GM12878 (cell line): ENCODE measurements at places on chromosomes 6 and 20.

- DNase-seq, result no peak
Measured at GRCh38 chr20:22829356-22829755, 205.8 kb upstream of the SSTR4 start.

- DNase-seq, result no peak
Measured at GRCh38 chr20:51700809-51701285, 67.3 kb downstream of the ATP9A start.

DNA sequence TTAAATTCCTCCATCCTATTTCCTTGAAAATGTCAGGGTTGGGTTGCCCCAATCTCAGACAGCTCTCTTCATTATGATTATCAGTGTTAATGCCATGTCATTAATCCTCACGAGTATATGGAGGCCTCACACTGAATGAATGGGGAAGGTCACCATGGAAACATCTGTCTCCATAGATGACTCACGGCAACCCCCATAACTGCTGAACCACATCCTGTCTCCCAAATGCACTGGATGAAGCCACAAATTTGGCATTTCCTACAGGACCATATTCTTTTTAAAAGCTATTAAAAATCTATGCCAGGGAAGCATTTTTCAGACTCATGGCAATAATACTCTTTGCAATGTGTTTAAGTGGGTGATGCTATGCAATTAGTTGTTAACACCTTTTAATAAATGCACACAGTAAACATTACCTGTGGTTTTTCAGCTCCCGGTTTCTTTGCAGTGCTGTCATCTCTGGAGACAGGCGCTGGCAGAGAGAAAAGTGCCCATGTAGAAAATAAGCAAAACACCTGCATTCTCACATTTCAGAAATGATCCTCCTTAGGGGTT, 80.1 kb upstream of the PTPRK start:
- DNase-seq, result peak; percentile 11

GRCh38 chr6:43078691-43079090, 2.6 kb downstream of the PTK7 start:
- no peak for DNase-seq

- DNase-seq, result no peak
Measured at GRCh38 chr6:157079771-157080170, 243.5 kb downstream of the TMEM242 start.

DNA sequence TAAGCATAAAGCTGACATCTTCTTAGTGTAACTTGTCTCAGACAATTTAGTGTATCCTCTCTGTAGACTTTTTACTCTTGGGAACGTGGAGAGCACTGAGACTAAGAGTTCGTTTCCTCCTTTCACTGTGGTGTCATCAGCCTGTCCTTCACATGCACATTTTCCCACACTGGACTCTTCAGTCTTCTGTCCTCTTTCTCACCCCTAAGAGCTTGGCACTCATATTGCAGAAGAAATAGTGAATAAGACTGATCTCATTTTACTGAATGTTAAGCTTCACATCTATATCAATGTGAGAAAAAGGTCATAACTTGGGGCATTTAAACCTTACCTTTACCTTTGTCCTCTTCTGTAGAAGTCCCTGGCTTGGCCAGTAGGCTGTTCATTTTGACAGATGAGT, 25.6 kb downstream of the FUCA2 start:
- DNase-seq, result no peak

DNA sequence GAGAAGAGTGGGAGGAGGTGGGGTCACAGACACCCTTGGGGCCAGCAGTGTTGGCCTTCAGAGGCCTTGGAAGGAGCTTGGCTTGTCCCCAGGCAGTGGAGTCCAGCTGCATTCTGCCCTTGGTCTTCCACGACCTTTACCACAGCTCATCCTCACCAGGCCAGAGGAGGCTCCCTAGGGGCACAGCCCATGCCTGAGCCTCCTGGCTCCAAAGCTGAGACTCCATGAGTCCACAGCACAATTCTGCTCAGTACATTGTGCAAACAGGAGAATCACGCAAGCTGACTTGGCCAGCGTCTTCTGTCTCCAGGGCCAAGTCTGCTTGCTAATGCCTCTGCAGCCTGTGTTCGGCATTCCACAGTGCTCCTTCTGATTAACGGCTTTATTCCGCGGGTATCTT, 337.2 kb downstream of the SMOC2 start:
- no peak for DNase-seq

GRCh38 chr6:154792761-154793160, 59.5 kb downstream of the SCAF8 start:
- no peak for DNase-seq

DNA sequence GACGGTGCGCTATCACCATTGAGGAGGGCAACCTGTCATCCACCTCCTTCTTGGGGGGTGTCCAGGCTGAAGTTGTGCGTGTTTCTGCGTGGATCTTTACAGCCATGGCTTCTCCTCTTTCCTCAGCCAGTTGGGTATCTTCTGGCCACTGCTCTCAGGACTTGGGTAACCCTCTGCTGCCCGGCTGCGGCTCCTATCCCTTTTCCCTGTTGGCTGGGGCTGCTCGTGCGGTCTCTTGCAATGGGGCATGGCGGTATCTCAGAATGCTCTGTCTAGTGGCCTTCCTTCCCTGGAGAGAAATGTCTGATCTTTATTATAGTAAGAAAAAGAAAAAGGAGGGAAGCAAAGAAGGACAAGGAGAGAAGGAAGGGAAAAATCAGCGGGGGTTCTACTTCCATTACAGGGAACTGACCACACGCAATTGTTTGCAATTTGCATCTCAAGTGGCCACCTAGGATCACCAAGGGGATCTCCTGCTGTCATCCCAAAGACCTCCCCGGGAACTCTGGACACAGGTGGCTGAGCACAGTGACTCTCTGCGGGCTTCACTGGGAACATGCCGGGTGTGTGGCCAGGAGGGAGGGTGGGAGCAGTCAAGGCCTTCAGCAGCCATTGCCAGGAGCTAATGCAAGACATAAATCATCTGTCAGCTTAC, 60.8 kb downstream of the NPEPL1 start:
- DNase-seq, result no peak

GRCh38 chr6:45757443-45758130, 258.1 kb downstream of the CLIC5 start:
- DNase-seq, result no peak

DNA sequence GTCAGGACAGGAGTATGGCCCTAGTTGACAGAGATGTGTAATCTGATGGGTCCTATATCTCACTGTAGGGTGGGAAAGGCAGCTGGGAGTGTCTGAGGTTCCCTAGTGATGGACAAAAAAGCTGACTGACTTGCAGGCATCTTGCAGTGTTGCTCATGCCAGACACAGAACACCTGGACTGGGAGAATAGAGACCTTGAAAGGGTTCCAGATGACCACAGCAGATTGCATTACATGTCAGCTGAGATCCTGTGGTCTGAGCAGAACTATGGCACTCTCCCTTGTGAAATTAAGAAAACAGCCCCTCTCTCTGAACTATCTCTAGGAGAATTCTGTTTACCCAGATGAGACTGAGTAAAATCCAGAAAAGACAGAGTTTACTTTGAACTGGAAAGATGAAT, 212.6 kb upstream of the MAN1A1 start:
- DNase-seq, result no peak

GRCh38 chr20:5767493-5768098, 17.4 kb downstream of the SHLD1 start:
- DNase-seq, result no peak

DNA sequence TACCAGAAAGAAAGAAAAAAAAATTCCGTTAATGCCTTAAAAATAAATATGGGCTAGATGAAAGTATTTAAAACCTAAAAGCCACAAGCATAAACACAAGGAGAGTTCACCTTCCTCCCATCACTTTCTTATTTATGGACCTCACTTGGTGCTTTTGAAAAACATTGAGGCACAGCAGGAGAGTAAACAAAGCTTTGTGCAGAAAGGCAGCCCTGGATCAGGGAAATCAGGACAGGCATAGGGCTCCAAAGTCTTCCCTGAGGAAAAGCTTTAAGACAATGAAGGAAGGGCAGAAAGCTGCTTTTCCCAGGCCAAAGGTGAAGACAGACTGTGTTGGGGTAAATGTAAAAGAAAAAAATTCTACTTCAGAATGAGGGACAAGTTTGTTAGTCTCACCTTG, 207.9 kb downstream of the CLVS2 start:
- DNase-seq, result no peak

GRCh38 chr20:58012731-58013510, 215.5 kb downstream of the ANKRD60 start:
- DNase-seq, result no peak

DNA sequence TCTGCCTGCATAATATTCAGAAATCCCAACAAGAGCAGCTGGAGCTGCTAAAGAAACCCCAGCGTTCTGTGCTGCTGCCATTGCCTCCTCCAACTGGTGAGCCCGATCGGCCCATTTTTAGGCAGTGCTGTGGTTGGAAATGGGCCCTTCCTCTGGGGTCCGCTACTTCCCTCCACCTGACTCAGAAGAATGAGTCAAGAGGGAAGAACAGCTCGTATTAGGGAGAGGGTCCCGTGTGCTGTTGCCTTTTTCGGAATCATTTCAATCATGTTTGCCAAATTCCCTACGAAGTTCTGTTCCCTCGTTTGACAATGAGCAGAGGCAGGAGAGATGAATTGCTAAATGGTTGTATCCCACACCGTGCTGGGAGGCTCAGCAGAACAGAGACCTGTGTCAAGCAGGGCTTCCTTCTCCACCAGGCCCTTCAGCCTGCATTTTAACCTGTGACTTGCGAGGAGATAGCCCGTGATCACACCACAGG, 38.4 kb downstream of the THBS2 start:
- no peak for DNase-seq

- DNase-seq, result no peak
Measured at GRCh38 chr6:1584996-1585668, 24.6 kb upstream of the FOXC1 start.

DNA sequence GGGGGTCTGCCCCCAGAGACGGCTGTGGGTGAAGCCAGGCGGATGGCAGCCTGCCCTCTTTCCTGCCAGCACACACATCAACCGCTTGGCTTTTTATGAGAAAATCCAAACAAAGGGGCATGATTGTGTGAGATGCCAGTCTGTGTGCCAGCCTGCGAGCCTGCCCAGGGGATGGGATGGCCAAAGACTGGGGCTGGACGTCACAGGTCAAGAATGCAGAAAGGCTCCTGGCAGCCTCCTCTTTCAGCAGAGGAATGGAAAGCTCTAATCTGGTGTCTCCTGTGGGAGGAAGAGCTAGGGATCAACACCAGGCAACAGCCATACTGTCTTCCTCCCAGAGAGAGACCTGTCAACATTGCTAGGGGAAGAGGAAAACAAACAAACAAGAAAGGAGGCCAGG, 15.8 kb downstream of the TUBB2B start:
- DNase-seq, result no peak

DNA sequence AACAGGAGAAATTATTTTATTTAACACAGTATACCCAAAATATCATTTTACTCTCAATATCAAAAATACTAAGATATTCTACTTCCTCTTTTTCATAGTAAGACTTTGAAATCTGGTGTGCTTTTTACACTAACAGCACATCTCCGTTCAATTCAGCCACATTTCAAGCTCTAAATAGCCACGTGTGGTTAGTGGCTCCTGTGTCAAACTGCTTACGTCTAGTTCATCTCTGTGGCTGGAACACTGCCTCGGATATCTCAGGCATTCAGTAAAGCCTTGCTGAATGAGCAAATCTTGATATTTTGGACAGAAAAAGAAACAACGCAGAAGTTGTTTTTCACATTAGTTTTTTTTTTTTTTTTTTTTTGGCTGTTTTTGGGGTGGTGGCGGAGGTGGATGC, 136.1 kb downstream of the EYA4 start:
- DNase-seq, result no peak

GRCh38 chr20:38184101-38184500, 19.0 kb upstream of the TGM2 start:
- no peak for DNase-seq

DNA sequence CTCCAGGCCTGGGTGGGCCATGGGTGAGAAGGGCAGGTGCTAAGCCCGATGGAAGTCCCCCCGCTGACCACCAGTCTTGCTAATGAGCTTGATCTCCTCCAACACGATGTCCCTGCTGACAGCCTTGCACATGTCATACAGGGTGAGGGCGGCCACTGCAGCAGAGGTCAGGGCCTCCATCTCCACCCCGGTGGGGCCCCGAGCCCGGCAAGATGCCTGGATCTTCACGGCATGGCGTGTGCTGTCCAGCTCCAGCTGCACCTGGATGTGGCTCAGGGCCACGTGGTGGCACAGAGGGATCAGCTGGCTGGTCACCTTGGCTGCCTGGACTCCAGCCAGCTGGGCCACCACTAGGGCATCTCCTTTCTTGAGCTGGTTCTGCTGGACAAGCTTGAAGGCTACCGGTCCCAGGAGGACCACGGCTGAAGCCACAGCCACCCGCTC, 27.9 kb downstream of the MOCS1 start:
- DNase-seq, result no peak

GRCh38 chr20:31475472-31476293, 595 bp downstream of the REM1 start:
- no peak for DNase-seq

GRCh38 chr6:53731866-53732636, 62.8 kb upstream of the LRRC1 start:
- DNase-seq, result no peak

DNA sequence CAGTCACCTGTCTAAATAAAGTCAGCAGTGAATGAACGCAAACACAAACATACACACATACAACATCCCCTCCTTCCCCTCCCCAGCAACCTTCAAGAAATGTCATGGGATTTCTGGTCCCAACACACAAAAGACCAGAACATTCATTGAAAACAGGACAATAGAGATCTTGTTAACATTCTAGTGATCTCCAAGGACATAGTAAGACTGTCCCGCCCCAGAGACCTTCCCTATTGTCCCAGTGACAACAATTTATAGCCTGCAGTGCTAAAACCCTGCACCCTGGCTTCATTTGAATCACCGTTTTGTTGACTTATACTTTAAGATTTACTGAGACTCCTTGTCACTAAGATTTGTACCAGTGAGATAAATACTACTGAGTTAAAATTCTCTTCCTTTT, 143.9 kb upstream of the NOX3 start:
- DNase-seq, result no peak

GRCh38 chr20:39213476-39214145, 251.5 kb downstream of the DHX35 start:
- no peak for DNase-seq

DNA sequence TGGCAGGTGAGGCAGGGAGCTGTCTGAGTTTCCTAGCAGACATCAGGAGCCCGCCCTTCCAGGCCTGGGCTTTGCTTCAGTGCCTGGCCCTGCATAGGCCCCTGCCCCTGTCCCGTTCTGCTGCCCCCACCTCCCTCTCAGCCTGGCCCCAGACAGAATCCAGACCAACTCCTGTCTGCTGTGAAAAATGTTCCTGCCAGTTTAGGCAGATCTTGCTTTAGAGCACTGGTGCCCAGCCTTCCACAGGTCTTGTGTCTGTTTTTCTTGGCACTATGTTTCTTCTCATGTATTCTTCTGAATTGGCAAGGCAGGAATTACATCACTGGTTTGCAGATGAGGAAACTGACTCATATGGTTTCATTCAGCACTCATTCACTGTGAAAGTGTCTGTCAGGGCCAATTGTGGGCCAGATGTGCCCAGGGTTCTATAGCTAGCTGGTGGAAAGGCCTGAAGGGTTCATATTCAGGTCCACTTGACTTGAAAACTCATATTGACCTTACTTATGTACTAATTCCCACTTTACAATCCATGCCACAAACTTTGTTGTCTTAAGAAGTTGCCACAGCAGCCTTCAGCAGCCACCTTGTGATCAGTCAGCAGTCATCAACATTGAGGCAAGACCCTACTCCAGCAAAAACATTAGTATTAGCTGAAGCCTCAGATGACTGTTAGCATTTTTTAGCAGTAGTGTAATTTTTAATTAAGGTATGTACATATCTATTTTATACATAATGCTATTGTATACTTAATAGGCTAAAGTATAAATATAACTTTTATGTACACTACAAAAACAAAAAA, 40.5 kb downstream of the HLA-F start:
- no peak for DNase-seq
